ENCODE measurements at places on chromosomes 12 and 14.

DNA sequence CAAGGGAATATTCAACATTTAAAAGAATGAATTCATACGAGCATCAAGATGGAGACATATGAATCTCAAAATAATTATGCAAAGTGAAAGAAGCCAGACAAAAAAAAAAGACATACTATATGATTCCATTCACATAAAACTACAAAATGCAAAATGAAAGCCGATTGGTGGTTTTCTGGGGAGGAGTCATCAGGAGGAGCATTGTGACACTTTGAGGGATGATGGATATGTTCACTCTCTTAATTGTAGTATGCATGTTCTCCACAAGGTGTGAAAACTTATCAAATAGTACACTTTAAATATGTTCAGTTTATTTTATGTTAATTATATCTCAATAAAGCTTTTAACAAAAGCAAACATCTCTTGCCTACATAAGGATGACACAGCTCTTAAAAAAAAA, 13.5 kb downstream of the OLR1 start:
- H3K27ac ChIP-seq, result no peak overlapping the region
- H3K4me3 ChIP-seq, result no peak overlapping the region
- no peaks in the 10 kb centered on the region for H3K27me3 ChIP-seq
- no peak for DNase-seq

DNA sequence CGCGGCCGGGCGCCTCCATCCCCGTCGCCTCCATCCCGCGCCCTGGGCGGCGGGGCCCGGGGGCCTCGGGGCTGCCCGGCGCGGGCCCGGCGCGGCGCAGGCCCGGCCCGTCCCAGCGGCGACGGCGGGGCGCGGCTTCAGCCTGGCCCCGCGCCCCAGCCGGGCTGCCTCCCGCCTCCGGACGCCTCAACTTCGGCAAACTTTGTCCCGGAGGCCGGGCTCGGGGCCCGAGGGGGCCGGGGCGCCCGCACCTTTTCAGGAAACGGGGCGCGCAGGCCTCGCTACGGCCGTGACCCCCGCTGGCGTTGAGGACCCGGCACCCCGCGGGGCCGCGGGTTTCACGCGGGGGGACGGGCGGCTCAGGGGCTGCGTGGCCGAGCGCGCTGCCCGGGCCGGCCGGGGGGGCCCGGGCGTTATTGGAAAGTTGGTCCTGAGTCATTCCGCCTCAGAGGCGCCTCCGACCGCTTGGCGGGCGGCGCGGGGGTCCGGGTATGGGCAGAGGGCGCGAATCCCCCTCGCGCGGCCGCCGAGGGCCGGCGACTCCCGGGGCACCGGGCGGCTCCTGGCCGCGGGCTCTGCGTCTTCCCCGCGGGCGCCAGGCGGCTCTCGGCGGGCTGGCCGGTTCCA, 575 bp downstream of the TRAF3 start:
- H3K27ac ChIP-seq, result peak overlapping the region; percentile 5
- H3K4me3 ChIP-seq, result peak overlapping the region; percentile 87
- no peaks in the 10 kb centered on the region for H3K27me3 ChIP-seq
- no peaks in the 10 kb centered on the region for H3K36me3 ChIP-seq

- H3K27ac ChIP-seq, result no peak overlapping the region
- H3K36me3 ChIP-seq, result no peaks in the 10 kb centered on the region
- DNase-seq, result no peak
- H3K27me3 ChIP-seq, result no peaks in the 10 kb centered on the region
- H3K4me1 ChIP-seq, result no peaks in the 10 kb centered on the region
- no peak overlapping the region for H3K4me3 ChIP-seq
Measured at GRCh38 chr12:109892748-109893147, 7.3 kb upstream of the TCHP start.

DNA sequence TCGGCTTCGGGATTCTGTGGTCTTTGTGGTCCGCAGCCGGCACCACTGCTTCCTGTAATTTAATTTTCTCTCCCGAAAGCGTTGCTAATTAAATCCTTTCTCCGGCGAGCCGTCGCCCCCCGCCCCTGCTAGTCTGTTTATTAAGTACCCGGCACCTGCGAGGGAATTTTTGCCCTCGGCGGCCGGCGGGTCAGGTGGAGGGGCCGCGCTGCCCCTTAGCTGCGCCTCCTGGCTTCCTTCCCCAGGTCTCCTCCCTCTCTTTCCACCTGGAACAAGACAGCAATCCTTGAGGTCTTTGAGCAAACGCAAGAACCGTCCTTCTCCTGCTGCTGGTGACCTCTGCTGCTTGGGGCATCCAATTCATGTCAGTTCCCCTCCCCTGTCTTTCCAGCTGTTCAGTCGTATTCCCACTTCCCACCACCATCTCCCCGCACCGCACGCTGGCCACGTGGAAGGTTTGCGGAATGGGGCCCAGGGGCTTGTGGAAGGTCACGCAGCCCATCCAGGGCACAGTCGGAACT, 16.2 kb downstream of the ZDHHC22 start:
- H3K4me1 ChIP-seq, result no peaks in the 10 kb centered on the region
- no peaks in the 10 kb centered on the region for H3K27me3 ChIP-seq
- H3K36me3 ChIP-seq, result no peaks in the 10 kb centered on the region
- H3K4me3 ChIP-seq, result peak overlapping the region; percentile 12

- H3K36me3 ChIP-seq, result no peaks in the 10 kb centered on the region
- no peaks in the 10 kb centered on the region for H3K4me1 ChIP-seq
- no peaks in the 10 kb centered on the region for H3K27me3 ChIP-seq
- no peak for DNase-seq
- no peak overlapping the region for H3K4me3 ChIP-seq
Measured at GRCh38 chr12:65876898-65877721, 52.8 kb downstream of the HMGA2 start.

GRCh38 chr14:72594099-72594901, 299.6 kb downstream of the DPF3 start:
- no peak for DNase-seq
- no peak overlapping the region for H3K4me3 ChIP-seq
- H3K27ac ChIP-seq, result no peak overlapping the region
- H3K36me3 ChIP-seq, result no peaks in the 10 kb centered on the region
- H3K27me3 ChIP-seq, result no peaks in the 10 kb centered on the region

DNA sequence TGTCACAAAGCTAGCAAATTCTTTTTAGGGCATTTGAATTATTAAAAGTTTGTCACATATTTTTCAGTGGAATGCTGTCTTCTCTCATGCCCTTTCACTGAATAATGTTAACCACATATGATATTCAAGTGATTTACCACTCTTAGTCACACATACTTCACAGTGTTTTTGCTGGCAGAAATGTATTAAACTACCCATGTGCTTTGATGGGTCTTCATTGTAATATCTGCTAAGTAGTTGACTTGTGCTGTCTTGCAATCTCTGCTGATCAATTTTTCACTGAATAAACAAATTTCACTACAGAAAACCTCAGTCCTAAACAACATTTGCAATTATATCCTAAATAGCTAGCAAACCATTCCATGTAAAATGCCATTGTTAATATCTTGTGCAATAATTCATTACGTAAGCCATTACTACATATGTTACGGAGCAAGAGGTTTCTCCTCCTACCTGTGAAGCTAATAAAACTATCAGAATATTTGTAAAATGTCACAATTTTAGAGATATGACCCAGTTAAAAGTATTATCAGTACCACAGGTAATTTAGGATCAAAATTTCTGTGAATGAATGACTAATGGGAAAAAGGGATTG, 64.6 kb upstream of the LMO3 start:
- no peaks in the 10 kb centered on the region for H3K36me3 ChIP-seq
- H3K4me1 ChIP-seq, result no peaks in the 10 kb centered on the region
- no peak for DNase-seq
- no peak overlapping the region for H3K27ac ChIP-seq
- no peak overlapping the region for H3K4me3 ChIP-seq
- H3K27me3 ChIP-seq, result no peaks in the 10 kb centered on the region

- H3K4me1 ChIP-seq, result no peaks in the 10 kb centered on the region
- H3K27me3 ChIP-seq, result no peaks in the 10 kb centered on the region
- no peaks in the 10 kb centered on the region for H3K36me3 ChIP-seq
- no peak overlapping the region for H3K27ac ChIP-seq
- H3K4me3 ChIP-seq, result no peak overlapping the region
- DNase-seq, result no peak
Measured at GRCh38 chr12:93886533-93887511, 209.6 kb downstream of the CRADD start.

All from aorta (tissue), 5 donors.